DND-41 (cell line): ENCODE measurements at places on chromosomes 6 and 20.

DNA sequence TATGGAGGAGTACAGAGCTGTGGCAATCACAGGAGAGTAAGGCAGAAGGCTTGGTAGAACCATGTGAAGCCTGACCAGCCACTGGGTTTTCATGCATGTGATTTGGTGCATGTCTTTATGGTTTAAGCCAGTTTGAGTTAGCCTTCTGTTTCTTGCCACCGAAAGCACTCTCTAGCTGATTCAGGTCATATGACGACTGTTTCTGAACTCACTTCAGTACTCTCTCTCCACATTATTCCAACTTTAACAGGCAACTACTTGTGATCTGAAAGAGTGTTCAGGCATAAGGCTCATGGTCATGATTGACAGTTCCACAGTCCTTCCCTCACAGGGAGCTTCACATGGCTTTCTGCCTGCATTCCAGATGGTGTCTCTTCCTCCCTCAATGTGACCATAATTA is 63.3 kb upstream of the TAB2 start:
- no peak for DNase-seq

- DNase-seq, result no peak
Measured at GRCh38 chr20:38585404-38586180, 4.6 kb downstream of the ADIG start.

DNA sequence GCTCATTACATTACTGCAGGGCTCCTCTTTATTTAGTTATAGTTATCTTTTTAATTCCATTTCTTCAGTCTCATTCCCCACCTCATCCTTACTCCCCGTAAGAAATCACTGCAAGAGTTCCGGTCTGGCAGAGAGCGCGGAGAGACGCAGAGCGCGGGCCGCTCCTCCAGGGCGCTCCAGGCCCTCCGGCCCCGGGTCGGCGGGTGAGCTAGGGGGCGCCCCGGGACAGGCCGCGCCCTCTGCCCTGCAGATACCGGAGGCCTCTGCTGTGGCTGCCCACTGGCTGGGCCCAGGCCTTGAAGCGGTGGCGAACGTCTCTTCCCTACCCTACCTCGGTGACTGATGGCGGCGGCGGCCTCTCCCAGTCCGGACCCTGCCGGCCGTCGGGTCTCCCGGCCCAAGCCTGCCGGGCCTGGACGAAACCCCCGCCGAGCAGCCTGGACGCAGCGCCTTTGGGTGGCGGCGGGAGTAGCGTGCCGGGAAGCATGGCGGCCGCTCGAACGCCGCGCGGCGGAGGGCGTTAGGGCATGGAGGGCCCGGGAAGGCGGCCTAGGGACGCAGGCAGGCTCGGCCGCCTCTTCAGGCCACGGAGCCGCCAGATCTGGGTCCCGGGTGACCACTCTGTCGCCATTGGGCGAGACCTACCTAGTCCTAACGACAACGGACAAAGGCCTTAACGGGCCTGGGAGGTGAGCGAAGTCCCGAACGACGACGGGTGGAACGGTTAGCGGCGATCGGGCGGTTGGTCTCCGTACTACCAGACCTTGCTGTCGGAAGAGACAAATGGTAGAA is 16.4 kb upstream of the HMGN4 start:
- DNase-seq, result no peak

- no peak for DNase-seq
Measured at GRCh38 chr20:16537918-16538317, 35.3 kb downstream of the KIF16B start.

- no peak for DNase-seq
Measured at GRCh38 chr6:107533415-107534059, 43.6 kb downstream of the SOBP start.

DNA sequence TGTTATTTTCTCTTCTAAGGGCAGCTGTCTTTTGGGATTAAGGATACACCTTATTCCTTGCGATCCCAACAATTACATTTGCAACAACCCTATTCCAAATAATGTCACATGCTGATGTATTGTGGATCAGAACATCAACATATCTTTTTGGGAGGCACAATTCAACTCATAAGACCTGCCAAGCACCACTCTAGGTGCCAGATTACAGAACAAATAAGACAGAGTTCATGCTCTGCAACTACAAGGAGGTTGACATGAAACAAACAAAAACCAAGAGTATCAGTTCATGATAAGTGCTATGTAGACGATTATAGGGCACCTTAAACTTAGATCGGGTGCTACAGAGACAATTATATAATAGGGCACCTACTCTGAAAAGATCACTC is 203.2 kb upstream of the SGK1 start:
- no peak for DNase-seq

DNA sequence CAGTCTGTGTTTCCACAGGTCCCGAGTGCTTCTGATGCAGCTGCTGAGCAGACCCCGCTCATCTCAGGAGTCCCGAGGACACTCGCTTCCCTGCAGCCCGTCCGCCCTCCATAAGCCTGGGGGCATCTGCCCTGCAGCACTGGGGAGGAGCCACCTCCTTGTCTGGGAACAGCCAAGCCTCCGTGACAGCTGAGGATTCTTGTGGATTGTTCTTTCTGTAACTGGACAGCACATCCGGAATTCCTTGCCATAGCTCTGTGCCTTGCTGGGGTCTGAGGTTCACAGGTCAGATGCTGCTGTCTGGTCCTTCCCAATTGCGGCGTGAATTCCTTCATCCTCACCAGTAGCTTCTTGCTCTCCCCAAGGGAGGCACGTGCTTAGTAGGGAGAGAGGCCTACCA is 38.4 kb upstream of the FNDC1 start:
- DNase-seq, result no peak

GRCh38 chr6:108993876-108994275 is 100.8 kb downstream of the SESN1 start:
- no peak for DNase-seq

DNA sequence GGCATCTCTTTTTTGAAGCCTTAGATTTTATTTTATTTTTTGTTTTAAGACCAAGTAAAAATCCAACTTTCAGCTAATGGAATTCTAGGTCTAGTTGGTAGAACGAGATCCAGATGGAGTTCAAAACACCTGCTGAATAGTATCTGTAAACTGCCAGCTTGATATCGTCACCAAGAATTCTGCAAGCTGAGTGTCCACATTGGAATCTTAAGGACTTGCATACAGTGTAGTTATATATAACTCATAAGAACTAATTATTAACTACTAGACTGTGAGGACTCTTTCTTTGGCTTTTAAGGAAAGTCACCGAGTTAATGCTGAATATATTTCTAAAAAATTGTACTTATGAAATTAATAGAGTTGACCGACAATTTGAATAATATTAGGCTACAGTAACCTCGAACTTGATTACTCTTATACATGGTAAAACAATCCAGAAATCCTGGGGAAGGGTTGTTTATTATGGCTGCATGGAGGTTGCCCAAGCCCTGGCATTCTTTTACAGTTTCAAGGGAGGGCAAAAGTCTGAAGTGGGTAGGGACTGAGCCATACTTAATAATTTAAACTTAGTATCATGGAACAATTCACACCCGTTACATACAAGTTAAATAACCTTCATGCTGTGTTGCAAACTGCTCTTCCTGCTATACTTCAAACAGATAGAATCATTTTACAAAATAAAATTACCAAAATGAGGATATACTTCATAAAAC is 553.9 kb downstream of the PTPRT start:
- DNase-seq, result no peak

DNA sequence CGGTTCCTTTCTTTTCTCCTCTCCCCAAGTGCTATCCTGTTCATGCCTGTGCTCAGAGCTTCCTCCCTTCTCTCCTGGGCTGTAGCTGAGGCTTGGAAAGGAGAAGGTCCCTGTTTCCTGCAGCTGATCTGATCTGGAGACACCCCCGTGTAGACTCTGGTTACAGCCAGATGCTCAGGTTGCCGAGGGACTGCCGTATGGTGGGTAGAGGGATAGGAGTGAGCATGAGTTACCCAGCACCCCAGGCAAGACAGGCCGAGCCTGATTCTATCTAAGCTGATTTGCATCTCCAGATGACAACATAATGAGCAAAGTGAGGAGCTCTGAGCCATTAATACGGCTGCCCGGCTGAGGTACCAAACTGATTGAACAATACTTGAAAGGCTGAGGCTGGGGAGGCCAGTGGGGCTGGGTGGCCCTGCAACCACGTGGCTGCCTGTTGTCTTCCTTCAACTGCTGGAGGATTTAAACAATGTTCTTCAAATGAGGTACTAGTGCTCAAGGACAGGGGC is 91.8 kb downstream of the ASXL1 start:
- no peak for DNase-seq

DNA sequence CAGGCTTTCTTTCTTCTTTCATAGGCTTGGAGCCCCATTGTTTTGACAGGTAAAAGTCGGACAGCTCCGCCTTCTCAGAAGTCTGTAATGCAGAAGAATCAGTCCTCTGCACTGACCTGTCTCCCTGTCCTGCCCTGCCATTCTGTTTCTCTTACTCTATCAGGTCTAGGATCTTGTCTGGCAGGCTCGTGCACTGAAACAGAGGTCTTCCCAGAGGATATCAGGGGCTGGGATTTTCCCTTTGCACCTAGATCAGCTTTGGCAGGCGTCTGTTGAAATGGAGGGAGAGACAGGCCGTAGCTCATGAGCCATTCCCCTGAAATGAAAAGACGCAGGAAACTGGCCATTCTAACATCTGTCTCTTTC is 25.0 kb downstream of the KIF3B start:
- DNase-seq, result no peak

GRCh38 chr6:111201764-111202163 is 114.5 kb downstream of the SLC16A10 start:
- DNase-seq, result no peak

DNA sequence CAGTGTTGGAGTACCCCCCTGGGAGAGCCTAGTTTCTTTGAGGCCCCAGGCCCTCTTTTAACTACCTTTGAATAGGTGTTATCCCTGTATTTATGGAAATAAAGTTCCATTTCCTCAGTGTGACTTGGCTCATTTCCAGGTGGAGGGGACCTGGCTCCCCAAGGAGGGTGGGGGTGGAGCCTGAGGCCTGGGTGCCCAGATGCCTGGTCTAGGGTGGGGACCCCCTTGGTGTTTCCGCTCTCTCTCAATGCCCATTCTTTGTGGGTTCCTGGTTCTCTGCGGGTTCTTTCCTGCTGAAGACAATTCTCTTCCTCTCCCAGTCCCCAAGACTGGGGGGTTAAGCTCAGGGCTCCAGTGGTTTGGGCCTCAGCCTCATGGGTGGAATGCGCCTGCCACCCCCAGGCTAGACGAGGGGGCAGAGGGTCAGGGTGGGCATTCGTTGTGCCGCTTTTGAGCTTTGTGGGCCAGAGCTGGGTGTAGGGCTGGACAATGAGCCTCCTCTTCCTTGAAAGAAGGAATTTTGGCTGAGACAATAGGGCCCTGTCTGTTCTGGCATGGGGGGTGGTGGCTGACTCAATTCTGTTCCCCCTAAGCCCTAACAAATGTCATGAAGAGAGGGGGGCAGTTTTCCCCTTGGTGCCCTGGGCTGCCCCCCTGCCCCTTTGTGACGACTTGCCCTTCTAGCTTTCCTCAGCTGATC is 686 bp upstream of the EGFL8 start:
- DNase-seq, result no peak

- no peak for DNase-seq
Measured at GRCh38 chr6:2441601-2442475, 196.4 kb upstream of the GMDS start.

DNA sequence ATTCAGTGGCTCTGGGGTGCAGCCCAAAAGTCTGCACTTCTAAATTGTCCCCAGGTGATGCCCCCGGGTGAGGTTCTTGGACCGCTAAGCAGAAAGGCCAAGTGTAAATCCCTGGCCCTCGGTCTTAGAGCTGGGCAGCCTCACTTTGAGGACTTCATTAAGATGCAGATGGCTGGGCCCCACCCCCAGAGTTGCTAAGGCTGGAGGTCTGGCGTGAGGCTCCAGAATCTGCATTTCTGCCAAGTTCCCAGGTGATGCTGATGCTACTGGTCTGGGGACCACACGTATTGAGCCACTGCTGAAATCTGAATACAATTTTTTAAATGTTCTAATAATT is 735 bp upstream of the SLC23A2 start:
- no peak for DNase-seq

DNA sequence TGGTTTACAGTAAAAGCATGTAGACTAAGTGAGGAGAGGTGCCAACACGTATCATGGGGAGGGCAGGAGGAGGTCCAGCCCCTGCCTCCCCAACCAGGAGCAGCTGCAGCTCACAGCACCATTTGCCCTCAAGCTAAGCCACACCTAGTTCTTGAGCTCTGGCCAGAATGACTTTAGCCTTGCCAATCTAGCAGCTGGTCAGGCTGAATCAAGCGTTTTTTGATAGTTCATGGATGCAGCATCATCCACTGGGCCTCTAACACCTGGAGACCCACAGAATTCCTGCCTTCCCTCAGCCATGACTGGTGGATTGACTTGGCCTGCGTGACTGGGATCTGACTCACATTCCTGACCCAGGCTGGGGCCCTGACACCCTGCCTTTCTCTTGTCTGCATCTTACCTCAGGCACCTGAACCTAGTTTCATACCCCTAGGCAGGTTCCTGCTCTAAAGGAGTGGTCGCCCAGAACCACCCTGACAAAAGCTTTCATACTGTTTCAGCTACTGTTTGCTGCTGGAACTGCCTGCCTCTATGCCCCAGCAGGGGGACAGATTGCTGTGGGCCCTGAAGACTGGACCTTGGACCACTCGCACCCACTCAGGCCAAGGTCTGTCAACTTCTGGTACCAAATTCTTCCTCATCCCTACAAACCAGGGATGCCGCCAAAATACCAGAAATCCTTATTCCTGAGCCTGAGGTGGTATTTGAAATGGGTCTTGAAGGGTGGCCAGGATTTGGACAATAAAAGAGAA is 122.3 kb downstream of the QRSL1 start:
- DNase-seq, result no peak

- DNase-seq, result no peak
Measured at GRCh38 chr20:47577314-47577713, 75.6 kb downstream of the NCOA3 start.

- no peak for DNase-seq
Measured at GRCh38 chr6:145224450-145224849, 510.9 kb downstream of the EPM2A start.

DNA sequence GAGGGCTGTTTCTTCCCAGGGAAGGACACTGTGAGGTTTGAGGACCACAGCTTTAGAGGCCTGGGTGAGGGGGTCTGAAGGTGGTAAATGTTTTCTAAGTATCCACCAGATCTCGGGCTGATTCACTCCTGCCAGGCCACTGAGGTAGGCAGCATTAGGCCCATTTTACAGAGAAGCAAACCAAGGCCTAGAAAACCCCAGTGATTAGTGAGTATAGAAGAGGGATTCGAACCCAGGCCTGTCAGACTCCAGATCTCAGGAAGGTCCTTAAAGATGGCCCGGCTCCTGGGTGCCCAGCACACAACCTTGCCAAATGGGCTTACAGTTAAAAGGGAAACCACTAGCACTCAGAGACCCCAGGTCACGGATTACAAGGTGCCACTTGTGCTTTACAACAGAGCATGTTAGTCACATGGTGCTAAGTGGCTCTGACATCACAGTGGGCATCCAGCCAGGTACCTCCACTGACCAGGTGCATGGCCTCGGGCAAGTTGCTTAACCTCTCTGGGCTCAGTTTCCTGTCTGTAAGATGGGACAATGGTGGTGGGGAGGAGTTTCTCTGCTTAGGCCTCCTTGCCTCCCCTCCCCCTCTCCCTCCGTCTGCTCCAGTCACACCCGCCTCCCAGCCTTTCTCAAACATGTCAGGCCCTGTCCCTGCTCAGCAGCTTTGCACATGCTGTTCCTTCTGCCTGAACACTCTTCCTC is 18.8 kb upstream of the SIRPA start:
- DNase-seq, result no peak
